Glomerular endothelial cell (primary cell): ENCODE measurements at places on chromosomes 5 and 9. TPM values are rescaled to one million over a fixed set of nuclear protein-coding genes. Genes with fewer than 3 reads are reported as not detected.
A peak's percentile ranks its signal among the peaks of the same experiment; 100 is the strongest.

- DNase-seq, result no peak
Observed at GRCh38 chr5:138111937-138112336, 27.3 kb downstream of the NME5 start.

- DNase-seq, result no peak
Observed at GRCh38 chr5:72733810-72734209, 82.7 kb upstream of the TNPO1 start.

- DNase-seq, result no peak
Observed at GRCh38 chr9:102185962-102186361, 447.5 kb upstream of the GRIN3A start.

GRCh38 chr9:73269430-73270101 is 117.9 kb downstream of the ANXA1 start:
- no peak for DNase-seq

GRCh38 chr5:953535-954449 is 54.8 kb upstream of the NKD2 start:
- DNase-seq, result no peak

DNA sequence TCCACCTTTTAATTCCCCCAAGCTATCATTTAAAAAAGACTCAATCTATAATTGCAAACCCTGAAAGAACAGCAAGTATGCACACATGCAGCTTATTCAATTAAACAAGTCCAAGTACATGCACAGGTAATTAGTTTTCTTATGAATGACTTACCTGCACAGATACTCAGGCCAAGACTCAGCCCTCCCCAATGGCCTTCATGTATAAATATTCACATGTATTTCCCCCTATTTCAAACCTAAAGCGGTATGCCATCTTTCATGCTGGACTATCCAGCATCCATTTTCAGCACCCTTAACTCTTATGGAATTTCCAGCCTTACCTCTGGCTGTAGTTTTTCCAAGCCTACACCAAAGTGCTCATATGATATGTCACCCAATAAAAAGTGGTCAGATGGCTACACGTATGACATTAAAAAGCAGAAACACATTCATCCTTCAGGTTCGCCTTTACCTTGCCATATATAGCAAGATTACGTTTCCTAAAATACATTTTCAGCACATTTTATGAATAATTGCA is 205.5 kb downstream of the MEF2C start:
- no peak for DNase-seq

GRCh38 chr5:144017119-144017518 is 153.3 kb downstream of the YIPF5 start:
- no peak for DNase-seq

DNA sequence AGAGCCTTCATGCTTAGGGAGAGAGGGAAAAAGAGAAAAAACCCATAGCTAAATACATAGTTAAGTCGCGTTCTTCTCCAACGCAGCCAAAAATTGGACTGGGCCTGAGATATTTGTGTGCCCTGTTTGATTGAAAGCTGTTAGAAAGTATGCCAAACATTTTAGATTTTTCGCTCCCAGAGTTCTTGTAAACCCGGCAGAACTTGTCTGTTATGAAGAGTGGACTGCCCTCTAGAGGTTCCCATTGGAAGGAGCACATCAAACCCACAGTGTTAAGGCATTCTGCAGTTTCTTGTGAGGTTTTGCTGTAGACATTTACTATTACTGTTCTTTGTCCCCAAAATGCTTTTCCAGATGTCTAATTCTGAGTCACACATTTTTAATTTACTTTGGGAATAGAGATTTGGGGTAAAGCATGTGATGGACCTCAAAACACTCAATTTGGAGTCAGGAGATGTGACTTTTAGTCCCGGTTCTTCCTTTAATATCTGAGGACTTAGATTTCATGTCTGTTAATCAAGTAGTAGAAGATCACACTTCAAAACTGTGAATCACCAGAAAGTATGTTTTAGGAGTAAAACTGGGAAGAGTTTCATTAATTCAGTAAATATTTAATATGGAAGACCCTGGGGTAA is 96.6 kb downstream of the PCSK1 start:
- peak; percentile 77 for DNase-seq

CORO2A gene
- total RNA-seq, result 0.29 and 0.64 TPM in 2 replicates

IRX2 gene
- total RNA-seq, result 0.23 TPM in 1 of 2 replicates, not detected in the other

FBXL7 gene
- total RNA-seq, result 26.4 and 41.9 TPM in 2 replicates

DNA sequence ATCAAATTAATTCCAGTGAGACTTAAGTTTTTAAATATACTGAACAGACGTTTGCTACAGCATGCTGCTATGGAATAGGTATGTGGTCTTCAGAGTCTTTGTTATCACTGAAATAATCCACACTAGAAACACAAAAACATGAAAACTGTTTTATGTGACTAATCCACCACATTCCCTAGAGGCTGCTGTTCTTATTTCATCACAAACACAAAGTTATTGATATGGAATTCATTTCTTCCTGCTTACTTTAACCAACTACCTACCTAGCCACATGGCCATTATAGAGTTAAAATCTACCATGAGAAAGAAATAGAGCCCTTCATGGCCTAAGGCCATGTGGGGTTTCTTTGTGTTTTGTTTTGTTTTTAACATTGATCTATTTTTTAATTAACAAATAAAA is 232.3 kb upstream of the PTGER4 start:
- no peak for DNase-seq

DNA sequence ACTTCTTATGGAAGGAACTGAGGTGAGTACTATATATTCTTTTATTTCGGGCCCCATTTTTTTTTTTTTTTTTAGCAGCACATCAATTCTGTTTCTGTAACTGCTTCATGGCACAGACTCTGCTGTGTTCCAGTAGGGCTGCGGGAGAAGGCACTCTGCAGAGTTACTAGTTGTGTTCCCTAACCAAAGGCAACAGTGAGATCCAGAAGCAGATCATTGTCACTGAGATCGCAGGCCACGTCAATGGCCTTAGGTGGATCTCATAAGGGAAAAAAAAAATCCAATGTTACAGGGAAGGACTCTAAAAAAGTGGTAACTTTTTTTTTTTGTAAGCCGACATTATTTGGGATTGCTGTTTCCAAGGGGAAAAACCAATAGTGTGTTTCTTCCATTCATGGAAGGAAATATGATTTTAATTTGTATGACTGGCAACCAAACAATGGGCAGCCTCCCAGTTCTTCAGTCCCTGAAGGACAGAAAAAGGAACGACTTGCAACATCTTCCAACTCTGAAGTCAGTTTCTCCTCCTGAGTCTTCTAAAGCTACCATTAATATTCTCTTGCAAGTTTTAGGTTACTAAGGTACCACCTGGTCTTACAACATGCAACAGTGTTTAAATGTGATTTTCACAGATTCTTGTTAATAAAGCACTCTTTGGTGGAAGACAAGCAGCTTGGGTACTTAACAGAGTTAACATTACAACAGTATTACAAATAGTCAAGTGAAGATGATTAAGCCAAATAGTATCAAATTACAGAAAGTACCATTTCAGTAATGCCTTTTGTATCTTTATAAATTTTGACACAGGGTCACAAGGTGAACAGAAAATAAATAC is 52.8 kb downstream of the HABP4 start:
- DNase-seq, result no peak

DNA sequence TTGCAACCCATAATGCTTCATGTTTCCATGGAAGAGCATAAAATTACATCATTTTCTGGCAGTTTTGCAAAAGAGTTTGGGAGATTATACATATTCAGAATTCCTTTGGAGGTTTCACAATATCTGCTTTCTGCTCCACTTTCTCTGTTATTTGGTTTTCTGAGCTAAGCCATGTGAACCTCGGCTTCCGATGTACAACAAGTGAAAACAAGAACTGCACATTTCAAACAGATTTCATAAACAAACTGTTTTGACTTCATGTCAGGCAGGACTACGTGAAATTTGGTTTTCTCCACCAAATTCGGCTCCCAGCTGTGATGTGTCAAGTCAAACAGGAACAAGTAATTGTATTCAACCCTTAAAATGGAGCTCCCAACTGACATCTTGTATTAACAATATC is 609.8 kb downstream of the IRX1 start:
- DNase-seq, result no peak

CCDC183 gene
- total RNA-seq, result 0.41 and 0.48 TPM in 2 replicates

- DNase-seq, result no peak
Observed at GRCh38 chr5:67293226-67293625, 96.6 kb upstream of the CD180 start.

DNA sequence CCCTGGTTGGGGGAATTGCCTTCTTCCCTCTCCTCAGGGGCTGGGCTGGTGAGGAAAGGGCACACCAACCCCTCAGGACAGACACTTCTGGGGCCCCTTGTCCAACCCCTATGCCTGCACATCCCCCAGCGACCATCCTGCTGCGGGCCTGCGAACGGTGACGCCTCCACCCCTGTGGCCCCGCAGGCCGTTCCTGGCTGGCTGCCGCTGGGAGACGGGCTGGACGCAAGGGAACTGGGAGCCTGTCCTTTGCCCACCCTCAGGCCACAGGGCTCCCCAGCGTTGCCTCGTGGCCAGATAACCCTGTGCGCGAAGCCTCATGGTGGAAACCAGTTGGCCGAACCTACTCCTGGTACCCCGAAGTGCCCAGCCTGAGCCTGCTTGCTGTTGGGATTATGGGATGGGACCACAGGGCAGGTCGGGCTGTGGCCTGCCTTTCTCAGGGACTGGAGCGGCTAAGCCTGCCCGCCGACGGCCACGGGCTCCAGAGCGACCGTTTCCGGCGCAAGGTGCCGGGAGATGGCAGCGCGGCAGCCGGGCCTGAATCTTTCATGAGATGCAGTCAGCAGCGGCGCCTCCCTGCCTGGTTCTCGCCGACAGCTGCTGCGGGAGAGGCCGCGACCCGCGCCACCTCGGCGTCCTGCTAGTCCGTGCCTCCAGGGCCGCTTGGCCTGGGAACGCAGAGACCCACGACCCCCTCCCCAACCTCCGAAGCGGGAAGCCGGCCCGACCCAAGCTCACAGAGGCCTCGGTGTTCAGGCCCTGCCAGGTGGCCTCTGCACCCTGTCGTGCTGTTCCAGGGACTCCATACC is 6.5 kb upstream of the PITX1 start:
- no peak for DNase-seq

DNA sequence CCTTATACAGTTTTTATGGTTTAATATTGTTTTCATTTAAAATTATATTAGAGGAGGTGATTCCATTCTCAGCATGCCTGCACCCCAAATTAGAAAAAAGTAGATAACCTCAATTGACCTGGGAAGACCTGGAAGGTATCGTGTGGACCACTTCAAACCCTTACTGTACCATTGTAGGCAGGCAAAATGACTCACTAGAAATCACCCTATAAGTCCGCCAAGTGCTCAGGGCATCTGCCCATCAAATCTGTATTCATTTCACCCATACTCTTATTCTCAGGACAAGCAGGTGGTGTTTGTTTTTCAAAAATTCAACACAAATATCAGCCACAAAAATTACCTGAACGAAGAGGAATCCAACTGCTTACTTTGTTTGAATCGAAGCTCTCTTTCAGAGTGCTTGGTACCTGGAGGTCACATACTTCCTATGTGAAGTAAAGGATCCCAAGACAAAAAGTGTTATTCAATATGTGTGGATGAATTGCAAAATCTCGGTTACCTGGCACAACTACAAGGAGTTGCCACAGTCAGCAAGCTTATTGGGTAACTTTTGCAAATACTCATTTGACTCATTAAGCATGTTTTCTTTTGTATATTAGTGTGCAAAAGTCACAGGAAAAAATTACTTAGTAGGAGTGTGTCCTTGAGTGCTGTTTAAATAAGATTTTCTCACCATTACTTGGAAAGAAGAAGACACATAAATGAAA is 216.2 kb downstream of the ENC1 start:
- DNase-seq, result no peak

- no peak for DNase-seq
Observed at GRCh38 chr5:80654054-80654390, 430 bp upstream of the MSH3 start.

- no peak for DNase-seq
Observed at GRCh38 chr5:33711094-33711679, 180.6 kb downstream of the ADAMTS12 start.

GRCh38 chr5:89047571-89047970 is 164.6 kb upstream of the MEF2C start:
- no peak for DNase-seq

DNA sequence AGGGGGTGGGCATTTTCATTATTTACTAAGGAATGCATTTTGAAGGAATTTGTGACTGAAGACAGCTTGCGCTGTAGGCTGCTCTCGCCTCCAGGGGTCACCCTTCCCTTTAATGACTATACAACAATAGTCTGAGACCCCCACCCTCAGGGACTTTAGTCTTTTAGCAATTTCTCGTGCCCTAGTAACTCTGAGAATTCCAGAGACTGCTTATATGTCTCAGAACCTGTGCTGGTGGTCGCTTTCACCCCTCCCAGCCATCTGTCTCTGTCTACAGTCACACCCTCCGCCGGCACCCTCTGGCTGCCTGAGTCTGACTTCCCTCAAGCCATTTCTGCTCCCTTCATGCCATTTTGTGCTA is 671.4 kb downstream of the NR2F1-AS1 start:
- DNase-seq, result no peak

DNA sequence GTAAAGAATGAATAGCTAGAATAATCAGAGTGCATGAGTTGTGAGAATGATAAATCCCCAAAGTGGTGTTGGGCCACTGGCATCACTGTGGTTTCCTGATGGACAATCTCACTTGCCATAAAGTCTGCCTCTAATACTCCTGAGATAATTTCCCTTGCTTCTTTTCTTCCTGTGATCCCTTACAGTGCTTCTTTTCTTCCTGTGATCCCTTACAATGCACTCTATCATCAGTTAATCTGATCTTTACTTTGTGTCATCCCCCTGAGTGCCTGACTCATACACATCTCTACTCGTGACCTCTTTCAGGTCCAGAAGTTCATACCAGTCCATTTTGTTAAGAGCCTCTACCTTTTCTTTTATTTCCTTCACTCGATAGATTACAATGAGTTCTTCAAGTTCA is 418.3 kb downstream of the HCN1 start:
- DNase-seq, result no peak

GRCh38 chr5:61322738-61323725 is 9.0 kb upstream of the ZSWIM6 start:
- no peak for DNase-seq

INSYN2B gene
- total RNA-seq, result 3.0 and 8.0 TPM in 2 replicates

NRARP gene
- total RNA-seq, result 62.5 and 188 TPM in 2 replicates

- no peak for DNase-seq
Observed at GRCh38 chr5:154312576-154312975, 122.0 kb downstream of the GALNT10 start.

- DNase-seq, result no peak
Observed at GRCh38 chr5:81787474-81788242, 36.8 kb upstream of the SSBP2 start.

- DNase-seq, result no peak
Observed at GRCh38 chr5:72244862-72245371, 75.1 kb downstream of the MRPS27 start.

GRCh38 chr9:104941597-104941996 is 13.6 kb upstream of the ABCA1 start:
- no peak for DNase-seq

DNA sequence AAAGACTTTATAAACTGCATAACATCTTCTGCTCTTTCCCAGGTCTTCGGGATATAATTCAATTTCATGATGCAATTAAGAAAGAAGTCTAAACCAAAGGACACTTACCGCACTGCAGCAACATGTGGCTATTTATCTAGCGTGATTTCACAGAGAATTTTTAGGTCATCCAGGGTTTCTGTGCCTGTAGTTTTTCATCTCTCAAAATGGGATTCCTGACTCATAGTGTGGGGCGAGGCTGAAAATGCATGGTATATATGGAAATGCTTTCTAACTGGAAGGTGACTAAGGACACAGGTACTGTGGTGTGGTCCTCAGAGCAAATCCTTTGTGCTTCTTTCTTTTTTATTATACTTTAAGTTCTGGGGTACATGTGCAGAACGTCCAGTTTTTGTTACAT is 557.7 kb upstream of the KLF4 start:
- DNase-seq, result no peak

S100Z gene
- total RNA-seq, result not detected in 2 replicates
